Muscle of leg (tissue), 16 donors: ENCODE measurements at places on chromosomes 2 and 18. TPM values are rescaled to one million over a fixed set of nuclear protein-coding genes. Genes with fewer than 3 reads are reported as not detected.

- DNase-seq, result no peak
These were observed 76.0 kb downstream of the ARHGAP15 start for GRCh38 chr2:143205106-143205764.

DNA sequence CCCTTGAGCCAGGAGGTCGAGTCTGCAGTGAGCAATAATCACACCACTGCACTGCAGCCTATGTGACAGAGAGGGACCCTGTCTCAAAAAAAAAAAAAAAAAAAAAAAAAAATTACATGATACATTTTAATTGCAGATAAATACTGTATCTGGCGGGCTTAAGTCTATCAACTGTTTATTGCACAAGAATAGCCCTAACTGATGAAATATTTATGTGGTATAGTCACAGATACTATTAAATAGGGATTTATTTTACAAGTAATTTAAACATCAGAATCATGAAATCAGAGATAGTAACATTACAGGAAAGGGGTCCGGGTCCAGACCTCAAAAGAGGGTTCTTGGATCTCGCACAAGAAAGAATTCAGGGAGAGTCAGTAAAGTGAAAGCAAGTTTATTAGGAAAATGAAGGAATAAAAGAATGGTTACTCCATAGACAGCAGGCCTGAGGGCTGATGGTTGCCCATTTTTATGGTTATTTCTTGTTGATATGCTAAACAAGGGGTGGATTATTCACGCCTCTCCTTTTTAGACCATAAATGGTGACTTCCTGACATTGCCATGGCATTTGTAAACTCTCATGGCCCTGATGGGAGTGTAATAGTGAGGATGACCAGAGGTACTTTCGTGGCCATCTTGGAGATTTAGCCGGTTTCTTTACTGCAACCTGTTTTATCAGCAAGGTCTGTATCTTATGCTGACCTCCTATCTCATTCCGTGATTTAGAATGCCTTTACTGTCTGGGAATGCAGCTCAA is 166.6 kb downstream of the PMAIP1 start:
- no peak for DNase-seq

DNA sequence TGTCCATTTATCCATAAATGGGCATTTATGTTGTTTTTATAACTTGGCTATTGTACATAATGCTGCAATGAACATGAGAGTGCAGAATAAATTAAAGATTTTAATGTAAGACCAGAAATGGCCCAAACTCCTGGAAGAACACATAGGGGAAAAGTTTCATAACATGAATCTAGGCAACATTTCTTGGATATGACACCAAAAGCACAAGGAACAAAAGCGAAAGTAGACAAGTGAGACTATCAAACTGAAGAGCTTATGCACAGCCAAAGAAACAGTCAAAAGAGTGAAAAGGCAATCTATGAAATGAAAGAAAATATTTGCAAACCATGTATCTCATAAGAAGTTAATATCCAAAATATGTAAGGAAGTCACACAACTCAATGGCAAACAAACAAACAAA is 5.8 kb downstream of the IL36A start:
- no peak for DNase-seq

- no peak for DNase-seq
These were observed 5.4 kb downstream of the CHMP3 start for GRCh38 chr2:86557836-86558235.

The MAL gene
- polyA plus RNA-seq, result 3.0 TPM

DNA sequence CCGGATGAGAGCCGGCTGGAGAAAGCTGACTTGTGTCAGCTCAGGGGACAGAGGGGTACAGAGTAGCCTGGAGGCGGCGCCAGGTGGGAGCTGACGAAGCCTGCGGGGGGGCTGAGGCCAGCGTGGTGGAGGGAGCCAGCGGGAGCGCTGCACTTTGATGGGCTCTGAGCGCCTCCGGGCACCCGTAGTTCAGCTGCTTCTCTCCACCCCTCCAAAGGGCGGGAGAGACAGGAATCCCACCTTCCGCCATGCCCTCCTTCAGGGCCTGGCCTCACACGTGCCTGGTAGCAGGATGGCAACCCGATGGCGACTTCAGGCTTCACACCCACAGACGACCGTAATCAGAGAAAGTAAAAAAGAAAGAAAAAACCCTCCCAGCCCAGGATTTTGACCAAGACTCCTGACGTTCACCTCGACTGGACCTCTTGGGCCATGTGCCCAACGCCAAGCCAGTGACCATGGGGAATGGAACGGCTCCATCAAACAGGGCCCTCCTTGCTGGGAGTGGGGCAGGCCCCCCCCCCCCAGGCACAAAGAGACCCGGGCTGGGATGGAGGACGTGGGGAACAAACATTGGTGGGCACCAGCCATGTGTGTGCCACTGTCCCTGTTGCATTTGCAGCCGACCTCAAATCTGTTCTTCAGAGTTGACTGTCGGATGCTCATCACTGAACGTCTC is 60.7 kb upstream of the ASAP2 start:
- no peak for DNase-seq
